ENCODE measurements at places on chromosomes 5 and 9. TPM values are rescaled to one million over a fixed set of nuclear protein-coding genes. Genes with fewer than 3 reads are reported as not detected.

The TEX53 gene
- not detected for total RNA-seq

The PRRX2 gene
- not detected for total RNA-seq

GRCh38 chr5:4901305-4901811, 238.8 kb upstream of the ADAMTS16 start:
- DNase-seq = no peak

- no peak for DNase-seq
Observed at GRCh38 chr5:140356853-140357725, 2.9 kb upstream of the SLC4A9 start.

DNA sequence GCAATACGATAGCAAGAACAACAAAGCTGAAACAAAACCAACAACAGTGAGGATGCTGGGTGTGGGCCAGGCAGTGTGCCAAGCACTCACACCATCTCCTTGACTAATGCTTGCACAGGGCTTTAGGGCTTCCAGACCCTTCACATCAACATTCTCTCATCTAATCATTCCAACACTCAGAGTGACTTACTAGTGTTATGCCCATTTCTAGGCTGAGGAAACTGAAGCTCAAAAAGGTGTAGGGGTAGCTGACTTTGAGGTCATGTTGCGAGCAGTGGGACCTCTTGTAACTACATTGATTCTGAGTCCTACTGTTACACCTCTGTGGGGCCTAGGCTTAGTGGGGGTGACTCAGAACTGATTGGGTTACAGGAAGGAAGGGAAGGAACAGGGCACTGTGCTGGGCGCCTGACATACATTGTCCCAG, 9.7 kb downstream of the ANGPTL2 start:
- no peak for DNase-seq

DNA sequence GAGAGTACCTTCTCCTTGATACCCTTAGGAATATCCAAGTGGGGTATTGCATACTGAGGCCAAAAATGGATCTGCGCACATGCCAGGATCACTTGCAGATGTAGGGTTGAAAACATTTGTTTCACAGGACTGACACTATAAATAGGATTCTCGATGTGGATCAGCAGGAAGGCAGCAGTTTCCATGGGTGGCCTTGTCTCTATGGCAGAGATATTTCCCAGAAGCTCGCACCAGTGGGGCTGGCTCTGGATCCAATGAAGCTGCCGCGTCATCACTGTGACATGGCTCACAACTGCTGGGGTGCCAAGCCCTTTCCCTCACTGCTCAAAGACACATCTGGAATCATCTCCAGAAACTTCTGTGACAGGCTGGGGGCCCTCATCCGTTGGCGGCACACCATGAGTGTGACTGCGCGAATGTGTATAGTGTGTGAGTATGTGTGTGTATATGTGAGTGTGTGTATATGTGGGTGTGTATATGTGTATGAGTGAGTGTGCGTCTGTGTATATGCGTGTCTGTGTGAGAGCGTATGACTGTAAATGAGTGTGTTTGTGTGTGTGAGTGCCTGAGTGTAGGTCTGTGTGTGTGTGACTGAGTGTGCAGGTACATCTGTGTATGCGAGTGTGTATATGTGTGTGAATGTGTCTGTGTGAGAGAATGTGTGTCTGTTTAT, 182.5 kb downstream of the GAS1 start:
- no peak for DNase-seq

GRCh38 chr9:110440796-110441195, 103.1 kb upstream of the TXNDC8 start:
- no peak for DNase-seq

The ERBIN gene
- 40.9 TPM for total RNA-seq

Data from activated CD8-positive, alpha-beta memory T cell treated with anti-CD3 and anti-CD28 coated beads, Interleukin-2, amount 10 ng/mL, durations not matched to agents 7 days and 5 days (primary cell).